ENCODE measurements at places on chromosomes 16 and 17.

DNA sequence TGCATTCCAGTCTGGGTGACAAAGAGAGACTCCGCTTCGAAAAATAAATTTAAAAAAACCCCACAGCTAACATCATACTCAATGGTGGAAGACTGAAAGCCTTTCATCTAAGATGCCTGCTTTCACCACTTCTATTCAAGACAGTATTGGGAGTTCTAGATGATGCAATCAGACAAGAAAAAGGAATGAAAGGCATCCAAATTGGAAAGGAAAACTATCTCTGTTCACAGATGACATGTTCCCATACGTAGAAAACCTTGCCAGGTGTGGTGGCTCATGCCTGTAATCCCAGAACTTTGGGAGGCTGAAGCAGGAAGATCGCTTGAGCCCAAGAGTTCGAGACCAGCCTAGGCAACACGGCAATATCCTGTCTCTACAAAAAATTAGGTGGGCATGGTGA, 31.1 kb downstream of the RANBP10 start:
- DNase-seq: no peak

GRCh38 chr17:64066716-64067115, 46.3 kb upstream of the ICAM2 start:
- DNase-seq: peak; percentile 31

GRCh38 chr17:42673885-42674754, 2.7 kb downstream of the PLEKHH3 start:
- peak; percentile 31 for DNase-seq

DNA sequence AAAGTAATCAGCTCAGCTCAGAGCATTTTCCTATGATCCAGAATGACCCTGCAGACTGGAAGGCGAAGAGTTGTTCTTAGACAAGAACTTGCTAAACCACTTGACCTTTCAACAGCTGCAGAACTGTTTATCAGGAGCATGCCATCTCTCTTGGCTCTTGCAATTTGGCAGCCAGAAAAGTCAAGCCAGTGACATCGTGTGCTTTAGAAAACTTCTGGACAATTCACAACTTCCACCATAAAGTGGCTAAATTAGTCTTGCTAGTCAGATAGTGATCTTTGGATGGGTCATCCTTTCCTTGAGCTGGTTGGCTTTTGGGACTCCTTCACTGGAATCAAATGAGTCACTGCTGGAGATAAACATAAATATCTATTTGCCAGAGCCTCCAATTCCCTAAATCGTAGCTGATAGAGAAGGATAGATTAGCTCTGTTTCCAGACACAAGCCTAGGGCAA, 146.5 kb downstream of the MAP2K6 start:
- no peak for DNase-seq

DNA sequence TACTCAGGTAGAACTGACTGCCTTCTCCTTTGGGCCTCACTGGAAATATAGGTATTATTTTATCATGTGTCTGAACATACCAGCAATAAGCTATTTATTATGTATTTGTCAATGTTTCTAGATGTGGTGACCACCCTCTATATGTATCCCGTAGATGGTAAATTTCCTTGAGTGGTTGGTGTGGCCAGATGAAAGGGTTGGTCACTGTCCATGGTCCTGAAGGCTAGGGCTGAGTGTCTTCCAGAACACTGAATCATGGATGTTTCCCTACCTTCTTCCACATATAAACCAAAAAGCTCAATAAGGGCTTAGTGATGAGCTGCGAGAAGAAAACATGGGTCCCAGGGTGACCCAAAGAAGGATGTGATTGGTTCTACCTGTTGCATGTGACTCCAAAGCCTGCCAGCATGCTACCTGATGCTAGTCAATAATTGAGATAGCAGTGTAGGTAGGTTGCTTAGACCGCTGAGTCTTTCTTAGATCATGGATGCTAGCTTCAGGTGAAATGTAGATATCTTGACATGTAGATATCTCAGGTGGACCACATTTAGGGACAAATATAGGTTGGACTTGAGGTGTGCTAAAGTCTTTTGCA, 150.3 kb downstream of the ASIC2 start:
- no peak for DNase-seq

- no peak for DNase-seq
Observed at GRCh38 chr17:55484575-55484974, 26.7 kb downstream of the SMIM36 start.

DNA sequence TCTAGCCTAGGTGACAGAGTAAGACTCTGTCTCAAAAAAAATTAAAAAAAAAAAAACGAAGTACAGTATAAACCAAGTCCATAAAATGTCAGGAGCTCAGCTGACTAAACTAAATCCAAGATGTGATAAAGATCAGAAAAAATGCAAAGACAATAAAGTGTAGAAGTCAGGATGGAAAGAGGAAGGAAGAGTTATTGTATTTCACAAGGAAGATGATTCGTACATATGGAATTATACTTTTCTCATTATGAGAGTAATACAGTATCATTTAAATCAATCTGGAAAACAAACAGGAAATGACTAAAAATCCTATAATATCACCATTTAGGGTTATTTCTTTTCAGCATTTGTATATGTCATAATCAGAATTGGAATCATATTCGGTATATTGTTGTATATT, 11.4 kb upstream of the APOH start:
- DNase-seq: no peak

- DNase-seq: no peak
Observed at GRCh38 chr17:65662196-65662595, 100.7 kb upstream of the AXIN2 start.

DNA sequence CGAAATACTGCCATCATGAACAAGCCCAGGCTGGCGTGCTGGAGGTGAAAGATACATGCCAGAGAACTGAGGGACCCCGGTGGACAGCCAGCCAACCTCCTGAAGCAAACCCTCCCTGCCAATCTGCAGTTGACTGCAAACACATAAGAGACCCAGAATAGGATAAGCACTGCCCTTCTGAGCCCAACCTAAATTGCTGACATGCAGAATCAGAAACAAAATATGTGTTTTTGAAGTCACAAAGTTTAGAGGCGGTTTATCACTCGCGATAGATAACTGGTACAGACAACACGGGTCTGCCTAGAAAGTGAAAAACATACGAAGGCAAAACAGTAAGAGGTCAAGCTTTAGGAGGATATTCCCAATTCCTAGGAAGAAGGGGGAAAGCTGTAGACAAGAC, 14.6 kb downstream of the TOX3 start:
- DNase-seq: no peak

DNA sequence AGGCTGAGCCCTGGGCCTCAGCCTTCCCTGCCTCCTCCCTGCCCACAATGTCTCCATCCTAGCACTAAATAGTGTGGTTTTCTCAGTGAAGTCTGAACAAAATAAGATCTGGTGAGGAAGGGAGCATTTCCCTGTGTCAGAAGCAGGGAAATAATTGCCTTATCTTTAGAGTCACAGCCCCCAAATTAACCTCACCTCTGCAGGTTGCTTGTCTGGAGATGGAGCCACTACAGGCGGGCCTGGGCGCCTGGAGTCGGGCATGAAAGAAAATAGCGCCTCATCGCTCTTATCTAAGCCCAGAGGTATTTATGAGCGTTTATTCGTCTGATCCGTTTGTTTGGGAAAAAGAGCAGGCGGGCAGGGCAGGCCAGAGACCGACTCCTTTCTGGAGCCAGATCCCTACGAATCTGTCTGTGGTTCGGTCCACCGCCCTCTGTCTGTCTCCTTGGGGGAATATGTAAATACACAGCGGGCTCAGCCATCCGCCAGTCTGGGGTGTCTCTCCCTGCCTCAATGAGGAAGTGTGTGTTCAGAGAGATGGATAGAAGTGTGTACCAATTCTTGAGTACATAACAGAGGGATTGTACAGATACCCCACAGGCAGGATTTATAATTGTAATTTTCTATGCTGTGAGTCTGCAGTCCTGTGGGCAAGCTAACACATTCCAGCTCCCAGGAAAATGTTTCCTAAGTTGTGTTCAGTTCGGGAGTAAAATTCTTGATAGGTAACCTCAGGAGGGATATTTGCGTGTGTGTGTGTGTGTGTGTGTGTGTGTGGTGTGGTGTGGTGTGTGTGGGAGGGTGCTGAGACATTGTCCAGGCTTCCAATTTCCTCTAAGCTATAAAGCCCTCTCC, 4.3 kb downstream of the HOXB6 start:
- DNase-seq: no peak

DNA sequence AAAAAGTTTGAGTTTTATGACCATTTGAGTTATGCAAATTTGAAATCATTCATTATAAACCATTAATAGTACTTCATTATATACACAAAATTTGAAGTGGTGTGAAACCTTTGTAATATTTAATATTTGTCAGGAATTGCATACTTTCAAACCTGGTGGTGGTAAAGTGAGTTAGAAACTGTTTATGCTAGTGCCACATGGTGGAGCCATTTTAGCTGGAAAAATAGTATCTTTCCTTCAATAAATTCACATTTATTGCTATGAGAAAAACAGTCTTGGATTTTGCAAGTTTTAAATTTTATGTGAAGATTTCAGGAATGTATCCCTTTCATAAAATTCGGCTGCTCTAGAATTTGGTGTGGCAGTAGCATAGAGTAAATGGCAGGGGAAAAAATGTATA, 7.3 kb upstream of the BLMH start:
- no peak for DNase-seq

GRCh38 chr16:50021544-50021943, 3.5 kb upstream of the CNEP1R1 start:
- DNase-seq: no peak

DNA sequence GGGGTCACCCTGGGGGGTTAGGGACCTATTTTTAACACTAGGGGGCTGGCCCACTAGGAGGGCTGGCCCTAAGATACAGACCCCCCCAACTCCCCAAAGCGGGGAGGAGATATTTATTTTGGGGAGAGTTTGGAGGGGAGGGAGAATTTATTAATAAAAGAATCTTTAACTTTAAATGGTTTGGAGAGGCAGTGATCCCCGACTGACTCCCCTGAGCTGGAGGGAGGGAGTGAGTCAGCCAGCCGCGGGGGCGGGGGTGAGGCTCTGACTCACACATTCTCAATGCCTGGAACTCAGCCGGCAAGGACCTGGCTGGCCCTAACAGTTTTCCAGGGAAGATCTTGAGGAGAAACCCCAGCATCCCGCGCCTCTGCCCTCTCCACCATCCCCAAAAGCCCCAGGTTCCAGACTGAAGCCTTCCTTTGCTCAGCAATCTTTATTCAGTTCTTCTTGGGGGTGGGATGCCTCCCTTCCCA, 1.5 kb downstream of the HCFC1R1 start:
- peak; percentile 67 for DNase-seq

DNA sequence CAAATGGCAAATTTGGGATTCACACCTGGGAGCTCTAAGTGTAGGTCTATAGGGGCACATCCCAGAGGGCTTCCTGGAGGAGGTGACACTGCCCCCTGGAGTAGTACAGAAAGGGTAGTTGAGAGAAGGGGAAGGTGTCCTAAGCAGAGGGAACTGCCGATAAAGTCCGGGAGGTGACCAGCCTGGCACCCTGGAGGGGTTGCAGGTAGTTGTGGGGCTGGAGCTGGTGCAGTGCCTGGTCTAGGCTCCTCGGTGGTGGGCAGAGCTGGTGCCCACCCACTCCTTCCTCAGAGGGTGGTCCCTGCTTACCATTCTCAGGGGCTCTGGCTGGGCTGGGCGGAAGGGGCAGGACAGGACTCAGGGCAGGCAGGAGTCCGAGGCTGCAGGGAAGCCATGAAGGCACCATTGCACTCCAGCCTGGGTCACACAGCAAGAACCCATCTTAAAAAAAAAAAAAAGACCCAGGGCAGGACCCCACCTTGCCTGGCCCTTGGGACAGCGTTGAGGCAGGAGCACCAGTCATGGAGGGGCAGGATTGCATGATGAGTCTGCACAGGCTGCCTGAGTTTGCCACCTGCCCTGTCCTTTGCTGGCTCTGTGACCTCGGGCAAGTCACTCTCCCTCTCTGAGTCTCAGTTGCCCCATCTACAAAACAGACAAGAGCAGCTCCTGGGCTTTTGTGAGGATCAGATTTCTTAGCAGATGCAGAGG, 43.8 kb downstream of the LAT start:
- no peak for DNase-seq

- DNase-seq: no peak
Observed at GRCh38 chr16:74455619-74456289, 34.5 kb upstream of the CLEC18B start.

GRCh38 chr16:31148281-31148728, 1.6 kb downstream of the PRSS36 start:
- DNase-seq: no peak

- DNase-seq: no peak
Observed at GRCh38 chr17:48123111-48123510, 15.5 kb downstream of the SNX11 start.

GRCh38 chr16:89325861-89326471, 108.5 kb downstream of the ZNF778 start:
- DNase-seq: peak; percentile 31

GRCh38 chr17:63102034-63102433, 136.0 kb downstream of the TANC2 start:
- no peak for DNase-seq

GRCh38 chr17:9850151-9850550, 24.4 kb downstream of the GLP2R start:
- DNase-seq: no peak

GRCh38 chr17:27571563-27572352, 59.2 kb upstream of the LGALS9 start:
- no peak for DNase-seq

DNA sequence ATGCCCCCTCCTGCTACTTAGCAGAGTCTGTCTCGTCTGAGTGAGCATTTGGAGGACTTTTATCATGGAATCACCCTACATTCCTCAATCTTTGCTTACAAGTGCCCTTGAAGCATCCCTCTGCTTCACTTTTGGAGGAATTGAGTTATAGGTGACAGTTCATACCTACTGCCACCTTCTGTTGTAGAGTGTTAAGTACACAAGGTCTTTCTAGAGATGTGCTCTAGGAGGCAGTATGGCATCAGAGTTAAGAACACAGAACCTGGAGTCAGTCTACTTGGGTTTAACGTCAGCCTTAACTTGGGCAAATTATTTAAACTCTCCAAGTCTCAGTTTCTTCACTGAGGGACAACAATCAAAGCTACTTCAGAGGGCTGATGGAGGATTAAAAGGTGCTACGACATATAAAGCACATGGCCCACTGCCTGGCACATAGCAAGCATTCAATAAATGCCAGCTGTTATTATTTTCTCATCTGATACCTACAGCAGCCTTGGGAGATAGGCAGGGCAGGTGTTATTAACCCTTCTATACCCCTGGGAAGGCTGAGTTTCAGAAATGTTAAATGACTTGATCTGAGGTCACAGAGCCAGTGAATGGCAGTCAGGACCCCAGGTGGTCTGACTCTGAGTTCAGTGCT, 62.2 kb downstream of the UTP18 start:
- no peak for DNase-seq

DNA sequence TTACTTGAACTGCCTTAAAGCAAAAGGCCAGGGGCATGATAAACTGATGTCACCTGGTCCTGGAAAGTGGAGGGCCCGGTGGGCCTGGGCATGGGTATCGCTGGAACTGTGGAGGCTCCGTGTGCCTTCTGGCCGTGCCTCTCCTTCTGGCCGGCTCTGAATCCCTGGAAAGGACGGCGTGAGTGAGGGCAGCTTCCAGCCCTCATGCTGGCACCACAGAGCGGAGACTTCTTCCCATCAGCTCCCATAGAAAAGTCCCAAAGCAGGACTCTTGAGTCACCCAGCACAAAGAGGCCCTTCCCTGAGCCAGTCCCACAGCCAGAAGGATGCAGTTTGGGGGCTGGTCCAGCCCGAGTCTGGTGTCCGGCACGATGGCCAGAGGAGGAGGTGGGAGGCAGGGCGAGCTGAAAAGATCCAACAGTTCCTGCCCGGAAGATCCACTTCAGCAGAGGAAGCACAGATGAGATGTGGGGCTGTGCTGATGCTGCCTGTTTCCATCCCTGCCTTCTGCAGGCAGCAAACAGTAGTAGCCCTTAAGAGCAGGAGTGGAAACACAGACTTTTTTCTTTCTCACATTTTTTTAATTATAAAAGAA, 7.8 kb downstream of the GAA start:
- DNase-seq: no peak

GRCh38 chr16:11149011-11149616, 106.9 kb downstream of the SOCS1 start:
- DNase-seq: no peak

Measured in CD4-positive, alpha-beta T cell treated with Interferon gamma for 1 hour (primary cell).